ENCODE measurements at places on chromosomes 5 and 9.

GRCh38 chr9:136273244-136273865 is 27.7 kb upstream of the QSOX2 start:
- no peak for DNase-seq

GRCh38 chr5:20555034-20555433 is 567.0 kb upstream of the CDH18 start:
- no peak for DNase-seq

GRCh38 chr5:112574536-112574935 is 155.5 kb upstream of the EPB41L4A start:
- no peak for DNase-seq

- no peak for DNase-seq
Measured at GRCh38 chr5:141534492-141535213, 45.8 kb downstream of the PCDHGC5 start.

- no peak for DNase-seq
Measured at GRCh38 chr5:32586276-32586599, 881 bp downstream of the SUB1 start.

DNA sequence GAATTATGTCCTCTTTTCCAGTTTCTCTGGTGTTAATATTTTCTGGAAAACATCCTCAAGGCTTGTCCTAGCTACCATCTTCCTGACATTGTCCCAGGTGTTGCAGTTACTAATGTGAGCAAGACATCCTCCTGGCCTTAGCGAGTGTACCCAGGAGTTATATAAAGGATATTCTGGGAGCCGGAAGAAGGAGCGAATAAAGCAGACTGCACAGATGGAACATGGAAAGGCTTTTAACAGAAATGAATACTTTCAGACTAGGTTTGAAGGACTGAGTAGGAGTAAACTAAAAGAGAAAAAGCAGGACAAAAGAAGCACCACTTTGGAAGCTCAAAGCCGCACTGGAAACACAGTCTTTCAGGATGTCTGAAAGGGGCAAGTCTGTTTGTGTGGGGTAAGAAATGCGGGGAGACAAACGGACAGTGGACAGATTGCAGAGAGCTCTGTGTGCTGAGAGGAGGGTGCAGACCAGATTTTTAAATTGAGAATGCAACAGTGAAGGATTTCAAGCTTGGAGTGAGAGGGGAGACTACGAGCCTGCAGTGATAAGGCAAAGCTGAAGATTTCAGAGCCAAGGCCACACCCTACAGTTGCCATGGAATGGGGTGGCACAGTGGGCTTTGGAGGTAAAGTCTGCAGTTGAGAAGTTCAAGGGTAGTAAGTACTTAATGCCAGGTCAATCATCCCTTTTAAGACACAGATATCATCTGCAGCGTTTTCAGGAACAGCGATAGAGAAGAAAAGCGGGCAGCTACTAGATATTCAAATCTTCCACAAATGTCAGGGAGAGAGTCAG is 94.1 kb upstream of the TAF11L2 start:
- DNase-seq = no peak

DNA sequence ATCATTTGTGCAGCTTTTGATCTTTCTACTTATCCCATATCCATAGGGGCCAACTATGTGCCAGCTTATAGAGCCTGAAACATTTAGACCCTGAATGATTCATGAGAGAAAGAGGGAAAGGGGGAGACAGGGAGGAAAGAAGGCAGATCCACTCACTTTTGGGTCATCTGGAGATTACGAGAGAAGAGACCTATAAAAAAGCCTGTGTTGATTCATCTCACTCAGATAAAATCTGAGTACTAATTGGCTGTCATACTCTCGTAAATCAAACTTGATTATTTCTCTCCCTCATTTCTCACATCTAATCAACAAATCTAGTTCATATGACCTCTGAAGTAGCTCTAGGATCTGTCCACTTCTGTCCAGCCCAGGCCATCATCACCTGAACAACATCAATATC is 137.1 kb downstream of the ARL15 start:
- no peak for DNase-seq

DNA sequence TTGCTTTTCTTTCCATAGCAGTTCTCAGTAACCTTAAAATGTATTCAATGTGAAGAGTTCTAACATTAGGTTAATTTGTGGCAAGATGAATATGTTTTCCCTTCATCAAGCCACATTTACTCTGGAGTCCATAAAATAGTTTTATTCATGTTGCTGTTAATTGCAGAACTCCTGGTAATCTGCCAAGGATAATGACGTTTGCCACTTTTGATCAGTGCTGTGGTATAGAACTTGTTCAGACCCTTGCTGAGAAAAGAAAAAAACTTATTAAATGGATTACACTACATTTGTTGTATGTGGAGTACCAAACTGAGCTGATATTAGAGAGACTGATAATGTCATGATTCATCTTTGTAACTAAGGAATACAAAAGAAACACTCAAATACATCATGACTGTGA is 212.4 kb upstream of the DMAC1 start:
- no peak for DNase-seq

- no peak for DNase-seq
Measured at GRCh38 chr5:94969174-94969573, 315.7 kb downstream of the MCTP1 start.

GRCh38 chr9:131046093-131046380 is 37.1 kb downstream of the LAMC3 start:
- no peak for DNase-seq

DNA sequence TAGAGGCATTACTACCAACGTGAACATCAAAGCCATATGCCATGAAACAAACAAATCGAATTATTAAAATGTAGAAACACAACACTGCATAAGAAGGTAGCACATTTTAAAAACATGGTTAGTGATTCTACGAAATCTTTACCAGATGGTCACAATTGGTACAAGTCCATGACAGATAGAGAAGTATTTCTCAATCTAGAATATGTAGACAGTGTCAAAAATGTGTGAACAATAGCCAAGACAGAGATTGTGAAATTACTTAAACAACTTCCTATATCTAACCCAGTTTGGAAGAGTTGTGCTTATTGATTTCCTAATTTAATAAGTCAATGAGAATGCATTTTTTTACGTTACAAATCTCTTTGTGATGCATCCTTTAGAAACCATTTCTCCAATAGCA is 1121.6 kb downstream of the MAT2B start:
- no peak for DNase-seq

GRCh38 chr5:4419281-4419680 is 720.8 kb upstream of the ADAMTS16 start:
- DNase-seq = no peak

Measured in stimulated activated CD8-positive, alpha-beta memory T cell treated with anti-CD3 and anti-CD28 coated beads, Interleukin-4, amount 100 ng/mL, for 1 hour (primary cell).